Activated naive CD4-positive, alpha-beta T cell treated with anti-CD3 and anti-CD28 coated beads, Interleukin-2, amount 50 U/mL, for 16 hours (primary cell): ENCODE measurements at places on chromosomes 1 and 21.

DNA sequence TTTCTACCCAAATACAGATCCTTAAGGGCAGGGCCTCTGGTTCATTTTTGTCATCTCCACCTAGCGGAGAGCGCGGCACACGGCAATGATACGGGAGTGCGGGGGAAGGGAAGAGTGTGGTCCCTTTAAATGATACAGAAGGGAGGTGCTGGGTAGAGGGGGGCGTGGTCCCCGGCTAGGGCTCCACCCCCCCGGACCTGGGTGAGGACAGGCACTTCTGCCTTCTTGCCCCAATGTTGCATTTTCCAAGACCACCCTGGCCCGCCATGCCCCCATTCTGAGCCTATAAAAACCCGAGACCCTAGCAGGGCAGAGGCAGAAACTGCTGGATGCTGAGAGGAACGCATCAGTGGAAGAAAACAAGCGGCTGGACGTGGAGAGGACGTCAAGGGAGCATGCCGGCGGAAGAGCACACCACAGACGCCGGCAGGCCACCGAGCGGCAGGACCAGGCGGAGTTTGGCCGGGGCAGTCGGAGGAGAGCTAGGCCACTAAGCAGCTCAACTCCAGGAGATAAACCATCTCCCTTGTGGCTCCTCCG is 30.0 kb downstream of the LRRC3 start:
- peak; percentile 32 for DNase-seq

DNA sequence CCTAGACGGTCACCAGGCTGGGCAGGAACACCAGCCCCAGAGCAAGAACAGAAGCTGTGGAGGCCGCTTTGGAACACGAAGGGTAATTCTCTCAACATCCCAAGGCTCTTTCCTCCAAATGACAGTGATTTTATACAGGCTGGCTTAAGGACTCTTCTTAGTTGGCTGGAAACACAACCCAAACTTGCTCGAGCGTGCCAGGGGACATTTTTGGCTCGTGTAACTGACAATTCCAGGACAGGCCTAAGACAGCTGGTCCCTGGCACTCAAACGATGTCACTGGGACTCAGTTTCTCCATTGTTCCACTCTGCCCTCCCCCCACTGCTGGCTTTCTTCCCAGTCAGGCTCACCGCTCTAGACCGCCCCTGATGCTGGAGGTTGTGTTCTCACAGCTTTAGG is 164.7 kb downstream of the NPHP4 start:
- DNase-seq = no peak

DNA sequence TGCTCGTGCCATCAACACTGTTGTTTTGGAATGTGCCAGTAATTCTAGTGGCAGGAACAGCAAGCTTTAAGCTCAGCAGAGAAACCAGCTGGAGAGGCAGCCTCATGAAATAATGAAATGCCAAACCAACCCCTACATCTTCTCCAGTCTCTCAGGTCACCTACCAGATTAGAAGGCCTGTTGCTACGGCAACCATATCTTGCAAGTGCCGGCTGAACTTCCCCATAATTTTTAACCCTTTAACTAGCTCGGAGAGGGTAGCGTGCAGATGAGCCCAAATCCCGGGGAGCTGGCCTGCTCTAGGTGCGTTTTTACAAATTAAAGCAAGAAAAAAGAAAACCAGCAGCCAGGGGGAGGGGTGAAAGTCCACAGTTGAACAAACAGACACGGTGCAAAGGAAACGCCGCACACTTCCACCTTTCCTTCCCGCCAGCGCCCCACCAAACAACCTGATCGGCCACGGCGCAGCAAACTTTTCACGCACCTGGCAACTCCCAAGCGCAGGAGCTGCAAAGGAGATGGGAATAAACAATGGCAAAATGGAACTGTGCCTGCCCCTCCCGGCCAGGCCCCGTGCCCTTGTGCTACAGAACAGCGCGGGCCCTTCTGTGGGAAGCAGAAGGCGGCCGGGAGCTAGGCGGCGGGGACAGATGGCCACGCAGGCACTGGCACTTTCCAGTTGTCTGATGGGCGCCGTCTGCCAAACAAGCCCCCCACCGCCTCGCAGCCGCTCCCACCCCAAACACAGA is 50.1 kb downstream of the SSBP3 start:
- no peak for DNase-seq

DNA sequence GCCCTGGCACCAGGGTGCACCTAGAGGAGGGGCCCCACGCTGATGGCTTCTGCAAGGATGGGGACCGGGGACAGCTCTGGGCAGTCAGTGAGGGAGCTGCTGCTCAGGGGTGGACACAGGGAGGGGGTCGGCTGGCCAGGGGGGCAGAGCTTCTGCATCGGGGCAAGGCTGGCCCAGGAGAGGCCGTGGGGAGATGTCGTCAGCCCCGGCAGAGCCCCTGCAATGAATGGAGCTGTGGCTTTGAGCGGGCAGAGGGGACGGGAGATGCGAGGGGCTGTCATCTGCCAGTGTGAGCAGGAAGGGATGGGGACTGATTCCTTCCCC is 31.8 kb downstream of the SLX9 start:
- DNase-seq = no peak

GRCh38 chr1:63643517-63643916 is 50.3 kb downstream of the PGM1 start:
- DNase-seq = no peak

DNA sequence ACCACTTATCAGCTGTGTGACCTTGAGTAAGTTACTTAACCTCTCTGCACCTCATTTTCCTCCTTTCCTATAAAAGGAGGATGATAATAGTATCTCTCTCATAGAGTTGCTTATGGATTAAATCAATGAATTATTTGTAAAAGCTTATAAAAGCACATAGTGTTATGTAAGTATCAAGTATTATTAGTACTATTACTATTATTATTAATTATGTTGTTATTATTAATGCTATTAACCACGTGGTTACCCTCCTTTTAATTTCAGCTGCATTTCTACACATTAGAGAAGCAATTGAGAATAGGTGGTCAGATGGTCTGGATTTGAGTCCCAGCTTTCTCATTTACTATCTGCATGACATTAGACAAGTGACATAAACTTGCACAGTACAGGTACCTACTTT is 58.1 kb upstream of the WNT4 start:
- DNase-seq = no peak

- DNase-seq = no peak
These were observed 9.7 kb downstream of the SHISA4 start for GRCh38 chr1:201898240-201898894.

DNA sequence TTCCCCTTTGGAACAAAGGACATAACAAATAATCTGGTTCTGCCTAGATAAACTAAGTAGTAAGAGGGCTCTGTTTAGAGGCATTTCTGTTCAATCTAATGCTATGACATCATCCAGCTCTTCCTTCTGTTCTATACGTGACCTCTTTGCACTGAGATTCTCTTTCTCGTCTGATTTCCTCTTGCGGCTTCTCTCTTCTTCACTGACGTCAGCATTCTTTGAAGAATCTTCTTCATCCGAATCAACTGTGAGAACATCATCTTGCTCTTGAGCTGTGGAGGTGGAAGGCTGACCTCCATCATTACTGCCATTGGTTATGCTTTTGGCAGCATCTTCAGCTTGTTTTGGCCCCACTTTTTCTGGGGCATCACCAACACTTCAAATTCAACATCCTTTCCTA is 130.4 kb downstream of the HS2ST1 start:
- DNase-seq = no peak

- no peak for DNase-seq
These were observed 75.4 kb downstream of the DPT start for GRCh38 chr1:168653567-168653966.

DNA sequence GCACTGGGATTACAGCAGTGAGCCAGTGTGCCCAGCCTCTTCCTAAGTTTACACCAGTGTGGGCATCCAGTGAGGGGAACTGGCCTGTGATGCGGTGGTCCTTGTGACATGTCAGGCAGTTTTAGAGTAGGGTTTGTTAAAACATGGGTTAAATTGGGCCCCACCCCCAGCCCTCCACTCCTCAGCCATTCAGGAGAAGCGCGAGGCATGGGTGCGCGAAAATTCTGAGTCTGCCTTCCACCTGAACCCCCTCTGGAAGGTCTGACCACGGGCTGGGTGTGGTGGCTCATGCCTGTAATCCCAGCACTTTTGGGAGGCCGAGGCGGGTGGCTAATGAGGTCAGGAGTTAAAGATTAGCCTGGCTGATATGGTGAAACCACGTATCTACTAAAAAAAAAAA is 51.7 kb downstream of the SKI start:
- no peak for DNase-seq

GRCh38 chr1:21189421-21189820 is 12.7 kb upstream of the EIF4G3 start:
- DNase-seq = no peak
